ENCODE measurements at places on chromosomes 7 and 10.
A peak's percentile ranks its signal among the peaks of the same experiment; 100 is the strongest.

DNA sequence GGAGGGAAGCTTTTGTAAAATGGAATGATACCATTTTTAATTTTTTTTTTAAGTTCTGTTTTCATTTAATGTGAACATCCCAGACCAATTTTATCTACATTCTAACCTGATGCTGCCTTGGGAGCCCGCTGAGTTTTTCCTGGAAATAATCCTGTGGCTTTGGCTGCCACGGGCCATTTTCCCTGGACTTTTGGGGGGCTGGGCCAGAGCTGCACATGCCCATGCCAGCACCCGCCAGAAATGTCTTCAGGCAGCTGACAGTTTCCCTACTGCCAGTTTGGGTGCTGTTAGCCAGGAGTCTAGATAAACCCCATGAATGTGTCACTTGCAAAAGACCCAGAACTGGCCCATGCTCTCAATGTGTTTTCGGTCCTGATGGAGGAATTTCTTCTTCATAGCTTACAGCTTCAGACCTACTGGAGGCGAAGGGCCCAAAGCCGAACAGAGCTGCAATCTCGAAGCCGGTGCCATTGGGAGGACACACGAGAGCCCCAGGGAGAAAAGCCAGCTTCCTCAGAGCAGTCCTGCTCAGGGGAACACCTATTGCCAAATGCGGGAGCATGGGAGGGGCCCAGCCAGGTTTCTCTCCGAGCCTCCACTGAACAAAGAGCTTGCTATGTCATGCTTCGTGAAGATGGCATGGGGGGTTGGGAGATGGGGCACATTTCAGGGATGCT, 444.2 kb upstream of the MKI67 start:
- no peak for DNase-seq

GRCh38 chr7:37208528-37208927, 240.1 kb downstream of the ELMO1 start:
- DNase-seq: no peak

- no peak for DNase-seq
Observed at GRCh38 chr7:1418505-1419309, 40.6 kb downstream of the MICALL2 start.

DNA sequence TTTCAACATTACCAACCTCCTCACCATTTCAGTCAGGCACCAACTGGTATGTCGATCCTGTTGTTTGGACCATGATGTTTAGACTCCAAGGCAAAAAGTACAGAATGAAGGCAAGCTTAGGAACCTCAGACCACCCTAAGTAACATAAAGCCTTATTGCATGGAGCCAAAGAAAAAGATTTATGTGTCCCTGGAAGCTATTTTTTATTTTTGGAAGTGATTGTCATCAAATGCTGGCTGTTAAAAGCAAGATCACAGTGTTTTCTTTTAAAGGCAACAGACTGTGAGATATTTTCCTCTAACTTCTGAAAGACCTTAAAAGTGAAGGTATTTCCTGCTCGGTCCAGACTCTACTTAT, 8.2 kb downstream of the ASB15 start:
- no peak for DNase-seq

DNA sequence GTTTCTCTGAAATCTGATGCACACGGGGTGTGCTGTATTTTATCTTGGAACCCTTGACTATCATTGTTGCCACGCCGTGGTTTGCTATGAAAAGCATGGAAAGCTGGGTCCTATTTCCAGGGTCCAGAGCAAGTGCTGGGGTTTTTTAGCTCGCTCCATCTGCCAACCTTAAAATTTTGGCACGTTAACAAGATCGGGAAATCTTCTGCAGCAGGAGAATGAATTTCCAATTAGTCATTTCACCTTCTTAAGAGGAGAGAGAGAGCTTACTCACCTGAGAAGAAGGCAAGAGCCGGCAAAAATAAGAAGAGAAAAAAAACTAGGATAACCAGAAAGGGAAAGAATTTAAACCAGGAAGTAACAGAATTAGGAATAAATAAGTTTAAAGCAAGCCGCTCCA, 223.6 kb upstream of the CELF2 start:
- DNase-seq: no peak

- DNase-seq: no peak
Observed at GRCh38 chr10:93404048-93404354, 78.1 kb downstream of the MYOF start.

DNA sequence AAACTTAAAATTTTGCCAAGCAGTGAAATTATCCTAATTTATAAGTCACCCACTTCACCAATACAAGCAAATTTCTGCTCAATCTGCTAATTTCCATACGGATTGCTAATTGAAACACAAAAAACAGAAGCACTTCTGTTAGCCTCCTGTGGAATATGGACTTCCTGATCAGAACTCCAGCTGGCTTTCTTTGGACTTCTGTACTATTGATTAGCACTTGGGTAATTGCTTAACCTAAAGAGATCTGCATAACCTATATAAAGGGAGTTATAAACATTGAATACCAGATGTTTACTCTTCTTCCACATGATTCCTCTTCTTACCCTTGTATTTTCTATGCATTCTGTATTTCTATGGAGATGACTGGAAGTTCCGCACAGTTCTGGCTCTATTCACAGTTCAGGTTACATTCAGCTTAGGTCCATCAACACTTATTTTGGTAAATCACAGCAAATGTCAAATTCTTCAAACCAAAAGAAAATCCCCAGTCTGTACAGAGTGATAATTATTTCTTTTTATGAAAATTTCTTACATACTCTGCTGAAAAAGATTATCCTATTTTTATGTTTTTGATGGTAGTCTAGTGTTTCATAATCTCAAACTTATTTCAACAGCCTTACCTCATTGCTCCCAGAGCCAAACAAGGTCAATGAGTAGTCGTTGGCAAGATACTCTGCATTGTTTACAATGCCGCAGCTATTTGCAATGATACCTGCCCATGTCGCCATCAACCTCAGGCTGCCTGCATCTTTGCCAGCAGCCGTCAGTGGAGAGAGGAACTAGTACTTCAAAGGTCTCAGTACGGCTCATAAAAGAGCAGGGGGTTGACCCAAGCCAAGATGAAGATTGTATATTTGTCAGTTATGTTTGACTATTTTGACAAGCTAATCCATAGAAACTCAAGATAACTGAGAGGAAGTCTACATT, 225.6 kb downstream of the AHR start:
- no peak for DNase-seq

DNA sequence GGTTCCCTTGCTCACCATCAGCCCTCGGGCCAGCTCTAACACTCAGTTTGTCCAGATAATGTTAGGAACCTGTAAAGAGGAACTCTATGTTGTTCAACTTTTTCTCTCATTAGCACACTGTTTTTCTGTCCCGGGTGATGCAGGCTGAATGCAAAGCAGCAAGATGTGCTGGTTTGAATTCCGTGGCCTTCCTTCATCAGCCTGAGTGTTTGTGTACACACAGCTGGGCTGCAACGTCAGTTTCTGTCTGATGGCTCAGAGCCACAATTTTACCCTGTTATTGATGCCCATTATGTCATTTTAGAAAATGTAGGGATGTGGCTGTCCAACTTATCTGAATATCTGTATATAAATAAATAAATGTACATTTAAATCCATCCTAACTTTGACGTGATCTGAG, 152.0 kb downstream of the PLPP4 start:
- no peak for DNase-seq

GRCh38 chr7:80496586-80496985, 15.3 kb downstream of the GNAT3 start:
- no peak for DNase-seq

- DNase-seq: no peak
Observed at GRCh38 chr10:33802566-33802965, 468.1 kb upstream of the NRP1 start.

- no peak for DNase-seq
Observed at GRCh38 chr7:98913612-98914011, 35.3 kb downstream of the TRRAP start.

GRCh38 chr7:76020031-76020714, 25.8 kb upstream of the TMEM120A start:
- DNase-seq: peak; percentile 64

GRCh38 chr10:3104251-3104918, 37.0 kb downstream of the PFKP start:
- no peak for DNase-seq

DNA sequence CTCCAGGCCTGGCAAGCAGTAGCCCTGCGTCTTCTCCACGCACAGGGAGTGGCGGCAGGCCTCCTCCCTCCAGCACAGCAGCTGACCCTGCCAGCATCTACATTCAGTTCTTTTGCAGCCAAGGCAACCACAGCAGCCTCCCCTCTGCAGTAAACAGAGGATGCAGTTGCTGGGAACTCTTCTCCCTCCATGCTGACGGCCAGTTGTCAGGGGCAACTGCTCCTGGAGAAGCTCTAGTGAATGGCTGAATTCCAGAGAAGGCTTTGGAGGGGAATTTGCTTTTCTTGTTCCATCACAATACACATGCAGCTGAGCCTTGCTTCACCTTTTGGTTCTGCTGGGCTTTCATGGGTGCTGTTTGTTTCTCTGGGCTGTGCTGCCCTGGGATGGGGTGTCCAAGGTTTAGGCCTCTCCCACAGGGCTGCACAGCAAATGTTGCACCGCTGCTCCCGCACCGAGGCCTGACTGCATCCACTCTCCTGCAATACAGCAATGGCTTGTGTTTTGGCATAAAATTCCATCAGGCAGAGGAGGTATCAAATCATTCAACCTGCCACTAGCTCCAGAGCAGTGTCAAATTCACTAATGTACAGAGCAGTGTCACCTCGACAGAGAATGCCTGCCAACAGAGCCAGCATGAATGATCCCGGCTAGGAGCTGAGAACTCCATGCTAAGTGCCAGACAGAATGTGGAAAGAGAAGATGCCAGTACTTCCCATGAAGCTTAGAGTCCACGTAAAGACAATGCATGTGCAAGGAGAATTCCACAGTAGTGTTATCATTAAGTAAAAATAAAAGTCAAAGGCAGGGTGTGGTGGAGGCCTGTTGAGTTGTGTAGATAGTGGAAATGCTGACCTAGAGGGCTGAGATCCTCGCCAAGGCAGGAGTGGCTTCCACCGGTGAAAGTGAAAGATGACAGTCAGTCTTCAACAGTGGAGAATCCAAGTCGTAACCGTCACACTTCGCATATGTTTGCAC, 399.6 kb downstream of the DPP6 start:
- no peak for DNase-seq

- no peak for DNase-seq
Observed at GRCh38 chr10:28981007-28981406, 303.7 kb downstream of the BAMBI start.

- no peak for DNase-seq
Observed at GRCh38 chr10:11846542-11846941, 23.4 kb downstream of the PROSER2 start.

GRCh38 chr7:19378345-19378714, 233.1 kb upstream of the FERD3L start:
- no peak for DNase-seq

GRCh38 chr10:53894145-53894544, 906.9 kb downstream of the PCDH15 start:
- no peak for DNase-seq

DNA sequence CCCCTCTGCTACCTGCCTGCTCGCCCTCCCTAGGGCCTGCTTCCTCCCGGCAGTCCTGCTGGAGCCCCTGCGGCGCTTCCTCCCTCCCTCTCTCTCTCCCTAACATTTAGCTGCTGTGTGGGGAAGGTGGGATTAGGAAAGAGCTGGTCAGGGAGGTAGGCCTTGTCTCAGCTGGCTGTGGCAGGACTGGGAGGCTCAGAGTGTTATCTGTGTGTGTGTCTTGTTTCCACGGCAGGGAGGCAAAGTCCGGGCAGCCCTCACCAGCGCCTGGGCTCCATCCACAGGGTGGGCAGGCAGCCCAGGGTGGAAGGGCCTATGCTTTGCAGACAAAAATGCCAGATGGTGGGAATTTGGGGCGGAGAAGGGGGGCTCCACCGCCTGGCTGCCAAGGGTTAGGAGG, 105.7 kb downstream of the RPS24 start:
- no peak for DNase-seq

DNA sequence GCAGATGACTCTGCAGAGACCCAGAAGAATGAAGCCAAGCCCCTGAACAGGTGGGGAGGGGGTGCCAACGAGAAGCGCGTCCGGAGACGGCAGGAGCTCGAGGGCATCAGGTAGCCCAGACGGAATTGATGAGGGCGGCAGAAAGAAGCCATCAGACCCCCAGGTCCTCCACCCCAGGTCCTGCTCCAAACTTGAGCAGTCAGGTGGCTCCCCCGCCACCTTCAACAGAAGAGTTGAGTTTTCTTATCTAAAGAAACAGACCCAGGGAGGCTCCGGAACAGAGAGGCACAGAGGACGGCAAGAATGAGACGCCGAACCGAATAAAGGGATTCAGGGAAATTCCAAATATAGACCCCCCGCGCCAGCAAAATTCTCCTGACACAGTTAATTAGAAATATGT, 22.2 kb downstream of the RGS10 start:
- DNase-seq: no peak

DNA sequence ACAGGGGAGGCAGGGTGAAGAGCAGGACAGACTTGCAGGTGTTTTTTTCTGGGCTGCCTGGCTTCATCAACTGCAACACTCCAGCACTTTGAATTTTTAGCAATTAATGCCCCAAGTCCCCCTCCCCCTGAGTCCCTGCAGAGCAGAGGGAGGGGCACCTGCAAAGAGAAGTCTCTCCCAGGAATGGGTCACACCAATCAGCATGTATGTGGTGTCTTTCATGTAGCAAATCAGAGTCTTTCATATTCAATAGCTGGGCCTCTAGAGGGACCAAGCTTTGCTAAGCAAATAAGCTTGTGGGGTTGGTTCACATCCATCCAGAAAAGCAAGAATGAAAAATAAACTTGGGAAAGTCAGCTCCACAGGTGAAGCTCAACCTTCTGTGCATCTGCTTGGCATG, 90.7 kb downstream of the PARP12 start:
- no peak for DNase-seq

DNA sequence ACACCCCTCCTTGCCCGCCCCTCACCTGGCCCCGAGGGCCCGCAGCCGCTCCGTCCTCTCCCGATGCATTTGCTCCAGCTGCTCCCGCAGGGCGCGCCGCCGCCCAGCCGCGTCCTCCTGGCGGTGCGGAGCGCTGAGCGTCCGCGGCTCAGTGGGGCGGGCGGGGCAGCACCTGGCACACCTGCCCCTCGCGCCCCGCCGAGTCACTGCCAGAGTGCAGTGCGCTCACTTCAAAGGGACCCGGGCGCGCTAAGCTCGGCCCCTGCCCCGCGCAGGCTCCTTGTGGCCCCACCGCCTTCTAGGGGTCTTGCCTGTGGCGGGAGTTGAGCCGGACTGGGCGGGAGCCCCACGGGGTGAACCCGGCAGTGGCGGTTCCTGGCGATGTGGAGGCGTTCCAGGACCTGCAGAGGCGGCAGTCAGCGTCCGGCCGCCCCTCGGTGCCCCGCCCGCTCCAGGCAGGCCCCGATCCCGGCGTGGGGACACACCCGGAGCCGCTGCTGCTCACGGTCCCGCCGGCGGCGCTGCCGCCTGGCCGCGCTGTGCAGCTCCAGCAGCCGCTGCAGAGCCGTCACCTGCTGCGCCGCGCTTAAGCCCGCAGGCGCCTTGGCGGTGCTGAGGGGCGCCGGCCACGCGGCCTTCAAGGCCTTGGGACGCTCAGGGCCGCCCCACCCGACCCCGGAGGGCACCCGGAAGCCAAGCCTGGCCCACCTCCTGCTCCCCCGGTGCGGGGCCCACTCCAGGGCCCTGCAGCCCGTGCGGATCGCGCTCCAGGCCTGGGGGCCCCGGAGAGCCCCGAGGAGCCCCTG, 6.7 kb downstream of the ATP6V1F start:
- peak; percentile 27 for DNase-seq
